NCI-H1092 (cell line): ENCODE measurements at places on chromosomes 6 and 20.

GRCh38 chr6:148934961-148935360, 188.1 kb downstream of the UST start:
- no peak for DNase-seq

DNA sequence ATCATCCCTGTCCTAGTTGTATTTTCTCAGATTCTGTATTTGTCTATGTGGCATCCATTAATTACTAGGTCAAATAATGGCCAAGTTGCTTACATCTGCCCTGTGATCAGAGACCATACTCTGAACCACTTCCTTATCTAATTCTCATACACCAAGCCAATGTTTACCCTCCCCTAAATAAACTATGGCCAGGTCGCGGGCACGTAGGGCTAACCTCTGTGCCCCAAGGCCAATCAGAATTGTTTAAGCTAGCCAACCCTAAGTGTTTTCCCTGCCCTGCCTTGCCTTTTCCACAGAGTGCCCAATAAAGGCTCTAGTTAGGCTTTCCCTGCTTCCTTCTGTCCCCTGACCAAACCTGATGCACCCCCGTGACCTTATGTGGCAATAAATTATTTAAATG, 2.8 kb upstream of the CALHM4 start:
- DNase-seq, result no peak

DNA sequence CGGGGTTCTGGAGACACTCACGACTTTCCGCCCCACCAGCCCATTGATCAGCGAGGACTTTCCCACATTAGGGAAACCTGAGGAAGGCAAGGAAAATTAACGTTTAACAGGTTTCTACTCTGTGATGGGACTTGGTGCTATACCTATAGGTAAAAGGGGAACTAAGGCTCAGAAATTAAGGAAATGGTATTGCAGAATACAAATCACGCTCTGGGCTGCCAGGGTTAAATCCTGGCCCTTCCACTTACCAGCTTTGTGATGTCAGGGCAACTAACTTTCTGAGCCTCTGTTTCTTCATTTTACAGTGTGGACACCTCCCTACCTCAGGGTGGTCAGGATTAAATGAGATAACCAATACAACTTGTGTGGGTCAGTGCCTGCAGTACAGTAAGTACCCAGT, 8.8 kb downstream of the GNL1 start:
- DNase-seq, result no peak

GRCh38 chr20:31835554-31835953, 9.8 kb downstream of the FOXS1 start:
- no peak for DNase-seq

DNA sequence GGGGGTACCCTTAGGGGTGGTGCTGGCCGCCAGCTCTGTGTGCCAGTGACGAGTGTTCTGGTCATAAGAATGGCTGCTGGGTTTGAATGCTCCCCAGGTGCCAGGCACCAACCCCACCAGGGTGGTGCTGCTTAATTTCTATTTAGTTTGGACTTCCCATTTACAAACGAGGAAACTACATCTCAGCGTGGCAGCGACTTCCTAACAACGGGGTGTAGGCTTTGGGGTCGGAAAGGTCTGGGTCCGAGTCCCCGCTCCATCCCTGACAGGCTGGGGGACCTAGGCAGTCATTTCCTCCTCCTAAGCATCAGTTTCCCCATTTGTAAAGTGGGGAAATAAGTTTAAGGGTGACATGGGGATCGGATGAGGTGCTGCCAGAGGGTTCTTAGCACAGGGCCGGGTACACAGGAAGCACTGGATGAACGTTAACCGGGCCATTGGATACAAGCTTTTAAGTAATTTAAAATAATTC, 30.3 kb downstream of the CEBPB start:
- no peak for DNase-seq

- DNase-seq, result no peak
Measured at GRCh38 chr6:53879608-53880007, 84.8 kb downstream of the LRRC1 start.

- DNase-seq, result peak; percentile 83
Measured at GRCh38 chr20:46512943-46513844, at the start of gene ZNF334. ZNF334 (minus strand) TSS chr20:46513559; CDS start chr20:46512102, 1,457 bp downstream.

DNA sequence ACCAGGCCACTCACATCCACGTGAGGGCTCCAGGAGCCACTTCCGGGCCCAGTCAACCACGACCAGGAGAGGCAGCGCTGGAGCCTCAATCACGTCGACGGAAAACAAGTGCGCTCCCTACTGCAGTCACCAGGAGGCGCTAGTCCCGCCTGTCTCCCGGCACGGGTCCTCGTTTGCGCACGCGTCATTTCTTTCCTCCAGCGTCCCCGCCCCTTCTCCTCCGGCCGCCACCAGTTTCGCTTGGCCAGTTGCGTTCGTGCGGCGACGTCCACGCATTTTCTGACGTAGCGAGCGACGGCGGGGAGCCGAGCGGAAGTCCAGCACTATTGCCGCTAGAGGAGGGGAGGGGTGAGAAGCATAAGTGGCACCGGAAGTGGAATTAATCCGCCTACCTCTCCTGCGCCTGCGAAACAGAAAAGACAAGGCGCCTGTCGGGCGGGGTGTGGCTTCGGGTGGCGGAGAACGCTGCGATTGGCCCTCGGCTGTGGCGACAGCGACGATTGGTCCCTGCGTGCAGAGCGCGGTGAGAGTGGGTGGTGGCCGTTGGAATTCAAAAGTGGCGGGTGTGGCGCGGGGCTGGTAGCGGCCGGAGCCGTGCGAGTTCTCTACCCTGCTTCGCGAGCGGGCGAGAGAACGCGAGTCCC, at the start of gene KIFC1:
TSS of gene KIFC1 (plus strand) at position 546 of the 644 bp plus-strand sequence. CDS start 163 bp downstream, outside the sequence.
- DNase-seq, result peak; percentile 98

- DNase-seq, result no peak
Measured at GRCh38 chr6:652865-653264, 4.0 kb downstream of the HUS1B start.

DNA sequence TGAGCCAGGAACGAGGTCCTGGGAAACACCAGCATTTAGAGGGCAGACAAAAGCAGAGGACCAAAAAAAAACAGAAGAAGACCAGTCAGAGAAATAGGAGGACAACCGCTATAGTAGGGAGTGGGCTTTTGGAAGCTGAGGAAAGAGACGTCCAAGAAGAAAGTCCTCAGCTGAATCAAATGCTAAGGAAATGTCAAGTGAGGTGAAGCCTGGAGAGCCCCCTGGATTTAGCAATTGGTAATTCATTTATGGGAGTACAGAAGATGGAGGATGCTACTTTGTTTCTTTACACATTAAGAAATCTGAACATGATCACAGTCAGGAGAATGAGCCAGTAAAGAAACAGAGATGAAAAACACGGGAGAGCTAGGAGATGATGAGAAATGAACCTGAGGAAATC, 41.1 kb downstream of the LRP11 start:
- no peak for DNase-seq

DNA sequence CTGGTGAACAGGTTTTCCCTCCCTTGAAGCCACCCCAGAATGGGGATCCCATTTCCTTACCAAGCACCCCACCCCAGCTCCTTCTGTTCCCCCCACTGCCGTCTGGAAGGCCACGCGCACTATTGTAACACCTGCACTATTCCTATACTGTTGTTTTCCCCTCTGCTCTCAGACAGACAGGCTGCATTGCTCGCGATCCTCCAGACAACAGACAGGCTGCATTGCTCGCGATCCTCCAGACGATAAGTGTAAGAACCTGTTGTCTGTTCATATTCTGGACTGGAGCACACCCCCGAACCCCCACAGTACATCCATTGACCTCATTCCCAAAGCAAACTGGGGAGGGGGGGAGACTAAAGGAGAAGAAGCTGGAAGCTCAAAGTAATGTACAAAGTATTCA, 72.7 kb downstream of the LY86 start:
- no peak for DNase-seq

DNA sequence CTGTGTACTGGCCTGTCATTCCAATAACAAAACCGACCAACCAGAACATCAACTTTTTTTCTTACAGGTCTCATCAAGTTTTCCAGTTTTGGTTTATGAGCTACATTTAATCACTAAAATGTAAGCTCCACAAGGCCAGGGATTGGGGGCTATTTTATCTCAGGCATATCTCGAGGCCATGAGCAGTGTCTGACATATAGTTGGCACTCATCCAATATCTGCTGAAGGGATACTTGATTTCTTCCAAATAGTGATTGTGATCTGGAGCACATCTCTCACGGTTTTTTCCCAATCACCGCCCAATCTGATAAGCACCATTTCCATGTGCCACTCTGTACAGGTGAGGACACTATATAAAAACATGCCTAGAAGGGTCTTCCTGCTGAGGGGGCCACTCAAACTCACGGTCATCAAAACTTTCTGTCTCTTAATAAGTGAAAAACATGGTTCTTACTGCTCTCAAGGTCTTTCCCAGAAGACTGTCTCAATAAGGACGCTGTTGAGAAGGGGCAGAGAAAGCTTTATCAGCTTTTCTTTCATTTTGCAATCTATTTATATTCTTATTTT, 65.5 kb downstream of the MAN1A1 start:
- no peak for DNase-seq

DNA sequence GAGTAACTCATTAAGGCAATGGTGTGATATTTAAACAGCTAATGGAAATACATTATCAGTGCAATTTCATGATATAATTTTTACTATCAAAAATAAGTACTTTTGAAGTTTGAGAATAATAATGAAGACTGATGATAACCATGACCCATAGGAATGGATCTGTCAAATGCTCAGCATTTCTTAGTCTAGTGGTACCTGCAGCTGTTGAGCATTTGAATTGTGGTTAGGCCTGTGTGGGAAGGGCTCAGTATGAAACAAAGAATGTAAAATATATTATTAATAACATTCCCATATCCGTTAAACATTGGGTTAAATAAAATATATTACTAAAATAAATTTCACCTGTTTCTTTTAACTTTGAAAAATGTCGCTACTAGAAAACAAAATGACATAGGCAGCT, 173.0 kb downstream of the PHF3 start:
- no peak for DNase-seq

GRCh38 chr6:143607974-143608373, 69.8 kb upstream of the PHACTR2 start:
- DNase-seq, result no peak

GRCh38 chr6:166911248-166911677, 45.1 kb downstream of the RNASET2 start:
- no peak for DNase-seq

DNA sequence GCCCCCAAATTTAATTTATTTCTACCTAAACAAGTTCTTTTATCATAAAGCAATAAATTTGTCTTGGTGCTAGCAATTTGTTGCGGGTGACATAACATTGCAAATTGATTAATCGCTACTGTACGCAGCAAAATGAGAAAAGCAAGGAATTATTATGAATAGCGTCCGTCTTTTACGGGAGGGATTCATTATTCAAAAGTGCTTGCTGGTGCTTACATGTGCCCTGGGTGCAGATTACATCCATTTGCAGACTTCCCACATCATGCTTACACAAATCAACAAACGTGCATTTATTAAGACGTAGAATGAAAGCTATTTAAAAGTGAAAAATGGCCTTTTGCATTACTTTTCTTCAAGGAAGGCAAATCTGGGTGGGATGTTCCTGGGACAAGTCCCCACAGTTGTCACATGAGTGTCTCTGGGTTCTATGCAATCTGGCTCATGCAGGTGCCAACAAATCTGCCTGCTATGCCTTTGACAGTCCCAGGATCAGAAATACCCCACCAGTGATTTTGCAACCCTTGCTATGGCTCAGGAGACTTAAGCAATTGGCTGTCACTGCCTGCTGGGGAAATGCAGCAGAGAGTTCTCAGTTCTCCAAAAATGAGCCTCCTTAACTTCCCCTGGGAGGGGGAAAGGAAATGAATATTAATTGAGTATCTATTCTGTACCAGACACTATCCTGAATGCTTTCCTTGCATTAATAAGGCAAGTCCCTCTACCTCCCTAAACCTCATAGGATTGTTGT, 30.1 kb upstream of the MAFB start:
- no peak for DNase-seq

GRCh38 chr6:144888621-144889020, 603.5 kb downstream of the UTRN start:
- DNase-seq, result no peak

DNA sequence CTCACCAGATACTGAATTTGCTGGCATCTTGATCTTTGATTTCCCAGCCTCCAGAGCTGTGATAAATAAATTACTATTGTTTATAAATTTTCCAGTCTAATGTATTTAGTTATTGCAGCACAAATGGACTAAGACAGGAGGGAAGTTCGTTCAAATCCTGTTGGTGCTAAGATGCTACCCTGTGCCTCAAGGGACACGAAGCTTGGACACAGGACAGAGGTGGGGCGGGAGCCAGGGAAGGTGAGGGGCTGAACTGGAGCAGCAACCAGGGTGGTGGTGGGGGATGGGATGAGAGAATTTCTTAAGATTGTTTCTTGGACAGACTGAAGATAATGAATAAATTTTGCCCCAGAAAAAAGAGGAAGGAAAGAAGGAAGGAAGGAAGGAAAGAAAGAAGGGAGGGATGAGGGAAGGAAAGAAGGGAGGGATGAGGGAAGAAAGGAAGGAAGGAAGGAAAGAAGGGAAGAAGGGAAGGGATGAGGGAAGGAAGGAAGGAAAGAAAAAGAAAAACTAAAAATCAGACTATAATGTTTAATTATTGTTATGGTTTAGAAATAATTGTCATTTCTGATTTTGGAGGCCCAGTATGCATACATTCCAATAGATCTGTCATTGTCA, 127.2 kb downstream of the CDC5L start:
- no peak for DNase-seq

DNA sequence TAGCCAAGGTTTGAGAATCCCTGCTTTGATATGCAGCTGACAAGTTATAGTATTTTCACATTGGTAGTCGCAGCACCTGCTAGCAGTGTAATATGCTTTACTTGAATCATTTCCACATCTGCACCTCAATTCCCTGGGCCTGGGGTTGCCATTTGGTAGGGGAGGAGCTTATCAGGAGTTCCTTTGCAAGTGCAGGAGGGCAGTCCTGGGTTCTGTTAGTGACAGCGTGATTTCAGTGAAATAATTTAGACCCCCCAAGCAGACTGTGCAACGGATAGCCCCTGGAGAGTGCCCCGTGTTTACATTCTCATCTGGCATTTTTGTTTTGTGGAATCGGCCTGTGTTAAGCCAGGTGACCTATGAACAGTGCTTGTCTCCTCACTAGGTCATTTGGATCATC, 6.0 kb downstream of the RAB5IF start:
- DNase-seq, result no peak

DNA sequence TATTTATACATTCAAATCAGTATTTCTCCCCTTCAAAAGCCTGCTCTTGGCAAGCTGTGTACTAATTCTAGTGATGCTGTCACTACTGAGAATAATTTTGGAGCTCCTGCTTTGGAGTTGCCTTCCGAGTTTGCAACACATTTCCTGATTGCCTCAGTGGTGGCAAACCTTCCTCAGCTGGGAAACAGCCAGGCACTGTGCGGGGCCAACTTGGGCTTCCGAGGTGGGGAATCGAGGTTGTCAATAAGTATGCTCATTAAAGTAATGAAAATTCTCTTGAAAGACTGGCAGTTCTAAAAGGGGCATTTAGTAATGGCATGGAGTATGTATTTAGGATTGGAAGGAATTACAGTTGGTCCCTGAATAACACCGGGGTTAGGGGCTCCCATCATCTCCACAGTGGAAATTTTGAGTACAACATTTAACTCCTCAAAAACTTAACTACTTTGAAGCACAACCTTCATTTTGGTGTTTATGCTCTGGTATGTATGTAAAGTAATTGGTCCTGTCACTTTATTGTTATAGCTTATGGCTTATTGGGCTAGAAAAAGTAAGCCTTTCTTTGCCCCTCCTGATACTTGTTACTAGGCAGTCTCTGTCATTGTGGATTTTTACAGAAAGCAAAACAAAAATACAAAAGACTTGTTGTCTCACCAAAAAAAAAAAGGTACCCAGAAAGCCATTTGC, 2.7 kb downstream of the PAQR8 start:
- no peak for DNase-seq

- no peak for DNase-seq
Measured at GRCh38 chr20:53161073-53161472, 188.9 kb downstream of the TSHZ2 start.
